ENCODE measurements at places on chromosomes 11 and 22. TPM values are rescaled to one million over a fixed set of nuclear protein-coding genes. Genes with fewer than 3 reads are reported as not detected.

Gene MYBPC3
- total RNA-seq, result not detected

Gene TEAD1
- 38.6 TPM for total RNA-seq

Gene MPZL2
- total RNA-seq, result 80.6 TPM

Gene CPT1B
- total RNA-seq, result 2.2 TPM

Gene OR5P2
- not detected for total RNA-seq

Gene ALDH3B2
- 0.87 TPM for total RNA-seq

Gene MEN1
- total RNA-seq, result 20.0 TPM

Gene SLCO2B1
- total RNA-seq, result not detected

Gene DAGLA
- 0.16 TPM for total RNA-seq

Gene SLC15A3
- 0.78 TPM for total RNA-seq

Gene SLC17A6
- not detected for total RNA-seq

Gene ARHGAP42
- 1.2 TPM for total RNA-seq

Gene RAC2
- total RNA-seq, result 181 TPM

Gene LGALS12
- total RNA-seq, result not detected

Gene NUMA1
- total RNA-seq, result 106 TPM

Gene CNGA4
- not detected for total RNA-seq

Gene FXYD6
- 0.08 TPM for total RNA-seq

Gene PGA5
- total RNA-seq, result not detected

Gene HOATZ
- total RNA-seq, result not detected

All from hair follicular keratinocyte (primary cell).